ENCODE measurements at places on chromosomes 1 and 21.

- DNase-seq = no peak
Observed at GRCh38 chr21:44485254-44485793, 30.0 kb downstream of the LRRC3 start.

GRCh38 chr1:75438355-75438754 is 172.6 kb downstream of the SLC44A5 start:
- no peak for DNase-seq

DNA sequence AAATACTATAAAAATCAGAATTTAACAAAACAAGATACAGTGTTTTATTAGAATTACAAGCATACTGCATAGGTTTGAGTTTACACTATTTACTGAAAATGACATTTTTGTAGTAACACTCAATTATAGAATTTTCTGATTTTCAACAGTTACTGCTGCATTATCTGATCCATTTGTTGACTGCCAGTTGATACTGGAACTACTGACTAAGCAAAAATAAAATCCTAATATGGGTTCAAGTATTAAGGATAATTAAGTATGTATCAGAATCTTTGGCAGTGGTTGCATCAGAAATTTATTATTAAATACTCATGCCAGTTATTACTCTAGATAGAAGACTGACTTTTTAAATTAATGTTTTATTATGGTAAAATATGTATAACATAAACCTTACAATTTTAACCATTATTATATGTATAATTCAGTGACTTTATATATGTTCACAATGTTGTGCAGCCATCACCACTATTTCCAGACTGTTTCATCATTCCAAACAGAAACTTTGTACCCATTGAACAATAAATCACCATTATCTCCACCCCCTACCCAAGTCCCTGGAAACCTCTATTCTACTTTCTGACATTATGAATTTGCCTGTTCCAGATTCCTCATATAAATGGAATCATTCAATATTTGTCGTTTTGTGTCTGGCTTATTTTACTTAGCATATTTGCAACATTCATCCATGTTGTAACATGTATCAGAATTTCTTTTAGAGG is 58.2 kb upstream of the GPR88 start:
- DNase-seq = no peak

DNA sequence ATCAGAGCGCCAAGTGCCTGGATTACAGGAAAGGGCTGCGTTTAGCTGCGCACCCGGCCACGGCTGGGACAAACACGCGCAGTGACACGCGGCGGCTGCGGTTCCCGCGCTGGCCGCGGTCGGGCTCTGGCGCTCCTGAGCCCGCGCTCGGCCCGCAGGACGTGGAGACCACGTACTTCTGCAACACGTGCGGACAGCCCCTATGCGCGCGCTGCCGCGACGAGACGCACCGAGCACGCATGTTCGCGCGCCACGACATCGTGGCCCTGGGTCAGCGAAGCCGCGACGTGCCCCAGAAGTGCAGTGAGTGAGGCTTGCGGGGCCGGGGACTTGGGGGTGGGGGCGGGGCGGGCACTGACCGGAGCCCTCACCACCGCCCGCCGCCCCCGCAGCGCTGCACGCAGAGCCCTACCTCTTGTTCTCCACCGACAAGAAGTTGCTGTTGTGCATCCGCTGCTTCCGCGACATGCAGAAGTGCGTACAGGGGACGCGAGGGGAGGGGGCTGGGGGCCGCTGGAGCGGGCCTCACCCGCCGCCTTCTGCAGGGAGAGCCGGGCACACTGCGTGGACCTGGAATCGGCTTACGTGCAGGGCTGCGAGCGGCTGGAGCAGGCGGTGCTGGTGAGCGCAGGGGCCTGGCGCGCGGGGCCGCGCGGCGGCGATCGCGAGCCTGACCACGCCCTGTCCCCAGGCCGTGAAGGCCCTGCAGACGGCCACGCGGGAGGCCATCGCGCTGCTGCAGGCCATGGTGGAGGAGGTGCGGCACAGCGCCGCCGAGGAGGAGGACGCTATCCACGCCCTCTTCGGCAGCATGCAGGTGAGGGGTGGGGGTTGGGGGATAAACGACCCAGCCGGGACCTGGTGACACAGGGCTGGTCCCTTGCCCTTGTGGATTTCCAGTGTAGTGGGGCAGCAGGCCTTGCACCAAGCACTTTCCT is 3.1 kb downstream of the RNF207 start:
- no peak for DNase-seq

GRCh38 chr1:39615086-39615673 is 24.3 kb downstream of the HEYL start:
- DNase-seq = no peak

- DNase-seq = no peak
Observed at GRCh38 chr1:6690186-6690585, 11.4 kb downstream of the DNAJC11 start.

- DNase-seq = peak; percentile 37
Observed at GRCh38 chr1:40630488-40631223, 34.8 kb downstream of the RIMS3 start.

DNA sequence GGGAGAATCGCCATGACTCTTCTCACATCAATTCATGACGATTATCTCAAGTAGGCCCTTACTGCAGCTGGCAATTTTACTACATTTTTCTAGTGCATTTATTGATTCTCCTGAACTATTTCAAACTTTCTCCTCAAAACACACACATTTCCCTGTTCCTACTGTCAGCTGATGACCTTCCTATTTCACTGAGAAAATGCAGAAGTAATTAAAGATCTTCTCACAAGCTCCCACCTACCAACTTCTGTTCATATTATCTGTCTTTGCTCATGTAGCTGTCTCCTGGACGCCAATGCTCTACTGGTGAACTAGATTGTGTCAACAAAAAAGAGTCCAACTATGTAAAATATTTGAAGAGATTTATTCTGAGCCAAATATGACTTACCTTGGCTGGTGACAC is 36.4 kb upstream of the FASLG start:
- no peak for DNase-seq

GRCh38 chr1:203505526-203506204 is 11.7 kb downstream of the OPTC start:
- DNase-seq = no peak
